Activated CD4-positive, alpha-beta T cell treated with anti-CD3 and anti-CD28 coated beads, Interleukin-2, amount 50 U/mL, for 4 hours (primary cell): ENCODE measurements at places on chromosomes 5 and 9.

DNA sequence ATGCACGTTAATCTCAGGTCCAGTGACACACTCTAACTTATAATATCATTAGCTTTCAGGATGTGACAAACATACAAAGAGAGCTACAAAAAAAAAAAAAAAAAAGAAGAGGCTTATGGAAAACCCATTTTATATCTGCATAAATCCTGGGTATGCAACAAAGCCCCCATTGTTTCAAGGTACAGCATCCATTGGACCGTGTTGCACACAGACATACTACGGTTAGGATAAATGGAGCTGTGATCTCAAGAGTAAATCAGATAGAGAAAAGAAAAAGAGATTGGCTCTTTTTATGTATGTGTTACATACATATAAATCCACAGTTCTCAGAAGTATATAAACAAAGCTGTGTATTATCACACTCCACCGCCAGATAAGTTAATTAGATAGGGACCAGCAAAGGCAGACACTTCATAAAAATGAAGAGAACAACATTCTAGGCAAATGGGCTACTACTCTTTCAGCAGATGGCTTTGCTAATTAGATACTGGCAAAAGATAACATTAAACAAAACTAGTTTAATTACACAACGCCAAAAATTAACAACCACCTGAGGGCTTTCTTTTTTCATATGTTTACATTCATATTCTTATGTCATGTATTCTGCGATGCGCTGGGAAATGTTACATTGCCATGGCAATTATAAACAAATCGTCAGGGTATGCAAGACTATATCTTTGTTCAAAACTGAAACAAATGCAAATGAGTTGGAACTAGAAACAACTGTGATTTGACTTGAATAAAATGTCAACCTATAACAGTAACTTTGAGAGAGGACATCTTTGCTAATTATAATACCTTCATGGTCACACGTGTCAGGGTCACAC lies 304.2 kb downstream of the SEMA5A start:
- DNase-seq: no peak

DNA sequence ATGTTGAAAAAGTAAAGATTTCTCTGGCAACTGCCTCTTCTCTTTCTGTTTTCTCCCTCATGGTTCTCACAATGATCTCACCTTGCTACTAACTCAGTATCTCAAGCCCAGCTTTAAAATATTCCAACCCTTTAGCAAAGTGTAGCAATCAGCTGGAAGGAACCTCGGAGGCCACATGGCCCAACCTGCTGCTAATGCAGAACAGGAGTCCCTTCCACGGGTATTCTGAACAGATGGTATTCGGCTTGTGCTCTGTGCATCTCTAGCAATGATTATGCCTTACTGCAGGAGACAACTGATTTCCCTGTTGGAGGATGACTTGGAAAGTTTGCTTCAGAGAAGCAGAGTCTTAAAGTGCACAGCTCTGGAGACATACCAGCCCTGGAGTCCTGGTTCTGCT lies 151.8 kb upstream of the PPP1R2B start:
- no peak for DNase-seq

- peak; percentile 32 for DNase-seq
Observed at GRCh38 chr9:127418037-127418471, 6.1 kb upstream of the ZNF79 start.

DNA sequence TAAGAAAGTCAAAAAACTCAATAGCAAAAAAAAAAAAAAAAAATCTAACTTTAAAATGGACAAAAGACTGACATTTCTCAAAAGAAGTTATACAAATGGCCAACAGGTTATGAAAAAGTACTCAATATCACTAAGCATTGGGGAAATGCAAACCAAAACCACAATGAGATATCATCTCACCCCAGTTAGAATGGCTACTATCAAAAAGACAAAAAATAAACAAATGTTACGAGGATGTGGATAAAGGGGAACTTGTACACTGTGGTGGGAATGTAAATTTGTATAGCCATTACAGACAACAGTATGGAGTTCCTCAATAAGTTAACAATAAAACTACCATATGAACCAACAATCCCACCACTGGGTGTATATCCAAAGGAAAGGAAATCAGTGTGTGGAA lies 37.2 kb downstream of the ENC1 start:
- DNase-seq: no peak

DNA sequence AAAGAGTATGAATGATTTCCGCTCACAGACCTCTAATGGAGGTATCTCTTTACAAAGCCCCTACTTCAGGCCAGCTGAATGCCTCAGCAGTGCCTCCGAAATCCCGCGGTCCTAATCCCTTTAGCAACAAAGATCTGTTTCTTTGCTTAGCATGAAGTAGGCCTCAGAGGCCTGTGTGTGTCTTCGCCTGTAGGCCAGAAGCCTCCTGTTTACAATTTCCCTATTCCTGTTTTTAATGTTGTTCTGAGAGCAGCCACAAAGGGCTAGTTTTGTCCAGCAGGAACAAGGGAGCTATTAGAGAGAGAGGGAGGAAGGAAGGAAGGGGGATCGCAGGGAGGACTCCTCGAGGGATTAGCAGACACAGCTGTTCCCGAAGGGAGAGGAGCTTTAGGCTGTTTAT lies 166.4 kb upstream of the SPRY4 start:
- DNase-seq: no peak

GRCh38 chr5:111016801-111017200 lies 54.7 kb upstream of the TSLP start:
- no peak for DNase-seq
